ENCODE measurements at places on chromosomes 5 and 9.

DNA sequence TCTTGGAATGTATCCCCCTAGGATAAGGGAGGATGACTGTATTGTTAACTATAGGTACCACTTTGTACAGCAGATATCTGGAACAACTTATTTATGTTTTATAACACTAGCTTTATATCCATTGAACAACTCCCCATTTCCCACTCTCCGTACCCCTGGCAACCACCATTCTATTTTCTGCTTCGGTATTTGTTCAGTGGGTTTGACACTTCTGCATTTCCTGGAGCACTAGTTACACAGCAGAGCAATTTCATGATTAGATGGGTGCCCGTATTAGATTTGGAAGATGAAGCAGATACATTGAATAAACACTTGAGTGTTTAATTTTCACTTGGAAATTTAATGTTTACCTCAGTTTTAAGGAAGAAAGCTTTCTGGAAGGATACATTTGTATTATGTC, 67.4 kb downstream of the SLC46A2 start:
- DNase-seq, result no peak
- H3K27ac ChIP-seq, result no peak overlapping the region
- no peaks in the 10 kb centered on the region for H3K4me1 ChIP-seq
- no peaks in the 10 kb centered on the region for H3K36me3 ChIP-seq

DNA sequence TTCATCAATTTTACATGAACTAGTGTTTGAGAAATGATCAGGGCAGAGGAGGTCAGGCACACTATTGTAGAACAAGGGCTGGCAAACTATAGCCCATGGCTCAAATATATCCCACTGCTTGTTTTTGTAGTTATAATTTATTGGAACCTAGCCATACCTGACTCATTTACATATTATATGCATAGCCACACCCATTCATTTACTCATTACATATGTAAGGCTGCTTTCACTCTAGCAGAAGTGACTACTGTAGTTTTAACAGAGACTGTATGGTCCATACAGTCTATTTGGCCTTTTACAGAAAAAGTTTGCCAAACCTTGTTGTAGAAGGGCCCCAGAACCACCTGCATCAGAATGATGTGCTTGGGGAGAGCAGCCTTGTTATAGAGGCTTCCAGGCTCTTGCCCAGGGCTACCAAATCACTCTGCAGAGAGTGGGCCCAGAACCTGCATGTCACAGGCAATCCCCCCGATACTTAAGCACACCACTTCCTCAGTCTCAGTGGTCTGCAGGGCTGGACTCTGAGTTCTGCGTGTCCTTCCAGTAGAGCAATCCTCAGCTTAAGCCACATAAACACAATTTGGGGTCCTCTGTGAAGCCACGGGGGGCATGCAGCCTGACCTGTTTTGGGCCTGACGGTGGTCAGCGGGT, 6.7 kb downstream of the ANKS6 start:
- DNase-seq, result no peak
- no peak overlapping the region for H3K27ac ChIP-seq
- H3K36me3 ChIP-seq, result no peaks in the 10 kb centered on the region
- H3K4me3 ChIP-seq, result no peak overlapping the region
- no peaks in the 10 kb centered on the region for H3K4me1 ChIP-seq

DNA sequence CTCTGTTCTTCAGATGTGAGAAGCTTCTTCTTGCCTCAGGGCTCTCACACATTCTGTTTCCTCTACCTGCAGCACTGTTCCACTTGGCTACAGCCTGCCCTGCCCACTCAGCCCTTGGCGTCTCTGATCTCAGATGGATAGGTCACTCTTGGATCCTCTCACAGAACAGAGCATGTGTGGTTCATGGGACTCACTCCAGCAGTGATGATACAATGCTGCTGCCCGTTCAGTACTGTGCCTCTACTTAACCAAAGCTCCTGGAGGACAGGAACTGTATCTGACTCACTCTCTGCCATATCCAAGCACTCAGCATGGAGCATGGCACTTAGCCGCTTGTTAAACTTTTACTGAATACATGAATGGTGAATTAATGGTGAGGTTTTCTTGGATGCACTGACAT, 3.4 kb upstream of the SPINK4 start:
- no peak overlapping the region for H3K4me3 ChIP-seq
- no peaks in the 10 kb centered on the region for H3K4me1 ChIP-seq
- H3K27ac ChIP-seq, result no peak overlapping the region
- DNase-seq, result no peak
- no peaks in the 10 kb centered on the region for H3K36me3 ChIP-seq
- no peaks in the 10 kb centered on the region for H3K27me3 ChIP-seq

DNA sequence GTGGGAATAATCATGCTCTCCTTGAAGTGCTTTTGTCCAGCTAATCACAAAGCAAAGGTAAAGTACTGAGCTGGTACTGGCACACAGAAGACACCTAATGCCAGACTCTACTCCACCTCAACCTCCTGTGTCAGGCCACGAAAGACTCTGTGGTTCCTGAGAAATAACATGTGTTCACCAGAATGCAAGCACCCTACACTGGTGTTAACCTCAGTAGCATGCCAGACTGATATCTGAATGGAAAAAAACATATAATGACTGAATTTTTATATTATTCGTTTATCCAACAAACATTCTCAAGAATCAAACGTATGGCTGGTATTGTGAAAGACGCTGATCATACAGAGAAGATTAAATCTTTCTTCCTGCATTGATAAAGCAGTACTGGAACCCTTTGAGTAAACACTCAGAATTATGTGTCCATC, 97.1 kb upstream of the IFNE start:
- H3K27me3 ChIP-seq, result no peaks in the 10 kb centered on the region
- DNase-seq, result no peak
- no peaks in the 10 kb centered on the region for H3K4me1 ChIP-seq
- H3K27ac ChIP-seq, result no peak overlapping the region
- no peaks in the 10 kb centered on the region for H3K36me3 ChIP-seq
- no peak overlapping the region for H3K4me3 ChIP-seq

DNA sequence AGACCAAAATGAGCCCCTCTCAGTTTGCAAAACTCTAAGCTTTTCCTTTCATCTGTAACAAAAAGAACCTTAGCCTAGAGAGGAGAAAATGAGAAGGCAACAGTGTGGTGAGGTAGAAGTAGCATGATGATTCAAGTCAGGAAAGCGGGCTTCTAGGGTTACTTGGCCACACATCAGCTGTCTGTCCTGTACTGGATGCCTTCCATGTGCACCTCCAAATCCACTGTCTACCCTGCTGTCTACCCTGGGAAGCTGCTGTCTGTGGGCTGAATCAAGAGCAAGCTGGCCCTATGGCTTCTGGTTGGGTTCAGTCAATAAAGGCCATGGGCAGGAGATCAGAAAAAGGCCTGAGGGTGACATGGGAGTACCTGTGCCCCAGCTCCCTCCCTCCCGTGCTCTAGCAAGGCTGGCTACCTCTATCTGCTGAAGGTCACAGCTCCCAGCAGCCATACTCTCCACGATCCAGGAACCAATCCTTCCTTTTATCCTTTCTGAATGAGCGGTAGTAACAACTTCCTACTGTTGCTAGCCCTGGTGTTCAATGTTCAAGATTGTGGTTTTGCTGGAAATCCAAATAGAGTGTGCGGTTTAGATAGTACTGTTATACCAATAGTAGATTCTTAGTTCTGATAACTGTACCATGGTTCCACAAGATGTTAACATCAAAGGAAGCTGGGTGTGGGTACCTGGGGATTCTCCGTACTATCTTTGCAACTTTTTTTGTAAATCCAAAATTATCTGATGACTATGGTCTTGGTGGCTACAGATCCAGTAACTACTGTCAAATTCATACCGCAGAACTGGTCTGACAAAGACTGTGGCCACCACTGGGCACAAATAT, 191.0 kb downstream of the ESM1 start:
- DNase-seq, result no peak
- no peaks in the 10 kb centered on the region for H3K36me3 ChIP-seq

- H3K4me3 ChIP-seq, result no peak overlapping the region
- H3K4me1 ChIP-seq, result no peaks in the 10 kb centered on the region
- no peaks in the 10 kb centered on the region for H3K27me3 ChIP-seq
- no peak overlapping the region for H3K27ac ChIP-seq
Observed at GRCh38 chr9:76562511-76562911, 103.5 kb downstream of the GCNT1 start.

- H3K36me3 ChIP-seq, result no peaks in the 10 kb centered on the region
- H3K4me1 ChIP-seq, result no peaks in the 10 kb centered on the region
- DNase-seq, result no peak
- H3K27me3 ChIP-seq, result no peaks in the 10 kb centered on the region
- H3K27ac ChIP-seq, result no peak overlapping the region
Observed at GRCh38 chr9:97772145-97772544, 75.0 kb upstream of the XPA start.

Measured in breast epithelium (tissue), 4 donors.